Activated CD8-positive, alpha-beta memory T cell treated with anti-CD3 and anti-CD28 coated beads, Interleukin-2, amount 50 U/mL, for 4 hours (primary cell): ENCODE measurements at places on chromosomes 2 and 18.
A peak's percentile ranks its signal among the peaks of the same experiment; 100 is the strongest.

- no peak for DNase-seq
Observed at GRCh38 chr2:3491716-3492474, 27.4 kb downstream of the ADI1 start.

GRCh38 chr18:65567372-65567771 lies 183.4 kb upstream of the CDH7 start:
- DNase-seq = no peak

DNA sequence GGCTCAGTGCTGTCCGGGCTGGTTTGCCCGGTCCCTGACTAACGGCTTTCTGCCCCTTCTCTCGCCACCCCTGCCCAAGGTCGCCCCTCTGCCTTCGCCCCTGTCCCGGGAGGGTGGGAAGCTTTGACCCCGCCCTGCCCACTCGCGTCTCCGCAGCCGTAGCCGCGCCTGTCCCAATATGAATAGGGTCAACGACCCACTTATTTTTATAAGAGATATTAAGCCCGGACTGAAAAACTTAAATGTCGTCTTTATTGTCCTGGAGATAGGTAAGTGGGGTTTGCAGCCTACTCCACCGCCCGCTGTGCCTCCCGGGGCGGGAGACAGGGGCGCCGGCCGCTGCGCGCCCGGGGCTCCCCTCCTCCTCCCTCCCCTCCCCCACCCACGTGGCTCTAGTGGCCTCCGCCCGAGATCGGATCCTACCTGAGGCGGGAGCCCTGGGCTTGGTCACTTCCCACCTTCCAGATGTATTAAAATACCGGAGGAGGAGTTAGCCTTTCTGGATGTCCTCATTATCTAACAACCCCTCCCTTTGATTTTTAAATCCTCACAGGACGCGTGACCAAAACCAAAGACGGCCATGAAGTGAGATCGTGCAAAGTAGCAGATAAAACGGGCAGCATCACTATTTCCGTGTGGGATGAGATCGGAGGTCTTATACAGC lies 633 bp downstream of the NABP1 start:
- DNase-seq = peak; percentile 64

GRCh38 chr18:68219872-68220271 lies 495.0 kb downstream of the TMX3 start:
- no peak for DNase-seq

GRCh38 chr18:45657357-45658335 lies 42.4 kb downstream of the SLC14A2 start:
- DNase-seq = no peak

- DNase-seq = no peak
Observed at GRCh38 chr18:36350251-36350651, 52.7 kb downstream of the FHOD3 start.

DNA sequence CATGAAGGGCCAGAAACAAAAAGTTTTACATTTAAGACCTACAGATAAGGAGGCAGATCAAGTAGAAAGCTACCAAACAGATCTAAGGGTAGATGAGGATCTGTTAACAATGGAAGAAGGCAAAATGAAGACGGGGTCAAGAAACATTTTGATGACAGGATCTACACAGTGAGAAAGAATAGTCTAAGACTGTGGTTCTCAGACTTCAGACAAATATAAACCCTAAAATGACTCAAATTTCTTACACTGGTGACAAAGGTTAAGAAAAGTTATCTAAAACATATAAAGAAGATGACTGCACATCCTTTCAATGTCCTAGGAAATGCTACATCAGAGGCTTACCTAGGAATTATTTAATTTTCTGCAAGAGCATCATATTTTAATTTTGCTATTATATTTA lies 34.4 kb downstream of the TRIP12 start:
- DNase-seq = no peak
